Activated naive CD8-positive, alpha-beta T cell treated with anti-CD3 and anti-CD28 coated beads, Interleukin-2, amount 10 ng/mL, durations not matched to agents 7 days and 5 days (primary cell): ENCODE measurements at places on chromosomes 16 and 17.

DNA sequence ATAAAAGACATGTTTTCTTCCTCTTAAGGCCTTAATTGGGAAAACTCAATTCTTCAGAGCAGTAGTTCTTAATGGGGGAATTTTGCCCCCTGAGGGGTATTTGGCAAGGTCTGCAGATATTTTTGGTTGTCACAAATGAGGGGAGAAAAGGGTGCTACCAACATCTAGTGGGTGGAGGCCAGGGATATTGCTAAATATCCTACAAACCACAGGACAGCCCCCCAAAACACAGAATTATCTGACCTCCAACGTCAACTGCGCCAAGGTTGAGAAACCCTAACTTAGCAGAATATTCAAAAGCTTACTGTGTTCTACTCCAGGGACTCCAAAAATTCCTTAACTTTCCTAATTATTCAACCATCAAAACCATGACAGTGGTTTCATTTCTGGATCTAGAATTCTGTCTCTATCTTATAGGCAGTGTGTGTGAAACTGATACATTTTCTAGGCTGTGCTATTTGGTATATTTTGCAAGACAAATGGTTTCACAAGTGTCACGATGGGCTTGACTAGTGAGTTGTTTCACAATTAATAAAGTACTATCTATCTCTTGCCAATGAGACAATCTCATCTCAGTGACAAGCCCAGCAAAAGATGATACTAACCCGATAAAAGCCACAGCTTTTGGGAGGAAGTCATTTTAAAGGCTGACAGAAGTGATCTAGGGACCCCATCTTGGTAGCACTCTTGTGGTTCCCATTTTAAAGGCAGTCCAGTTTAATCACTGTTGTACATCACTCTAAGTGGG is 14.7 kb downstream of the TXNDC11 start:
- DNase-seq = no peak

DNA sequence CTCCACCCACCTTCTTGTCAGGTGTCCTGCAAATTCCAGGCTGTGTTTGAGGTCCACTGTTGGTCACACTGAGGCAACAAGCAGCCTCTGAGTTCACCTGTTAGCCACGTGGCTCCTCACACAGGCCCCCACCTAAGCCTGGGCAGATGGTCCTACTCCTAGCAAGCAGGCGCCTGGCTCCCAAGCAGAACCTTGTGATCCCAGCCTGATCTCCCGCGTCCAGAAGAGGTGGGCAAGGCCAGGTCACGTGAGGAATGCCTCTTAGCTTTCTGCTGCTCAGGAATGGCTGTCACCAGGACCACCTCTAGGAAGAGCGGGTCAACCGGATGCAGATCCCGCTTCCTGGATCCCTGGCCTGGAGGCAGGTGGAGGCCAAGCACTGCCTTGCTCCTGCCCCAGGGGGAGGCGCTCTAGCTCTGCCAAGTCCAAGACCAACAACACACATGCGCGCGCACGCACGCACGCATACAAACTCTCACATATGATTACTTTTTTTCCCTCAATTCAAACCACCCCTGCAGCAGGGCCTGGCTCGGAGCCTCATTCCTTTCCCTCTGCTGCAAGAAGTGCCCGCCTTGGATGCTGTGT is 9.5 kb downstream of the CYB561 start:
- no peak for DNase-seq

DNA sequence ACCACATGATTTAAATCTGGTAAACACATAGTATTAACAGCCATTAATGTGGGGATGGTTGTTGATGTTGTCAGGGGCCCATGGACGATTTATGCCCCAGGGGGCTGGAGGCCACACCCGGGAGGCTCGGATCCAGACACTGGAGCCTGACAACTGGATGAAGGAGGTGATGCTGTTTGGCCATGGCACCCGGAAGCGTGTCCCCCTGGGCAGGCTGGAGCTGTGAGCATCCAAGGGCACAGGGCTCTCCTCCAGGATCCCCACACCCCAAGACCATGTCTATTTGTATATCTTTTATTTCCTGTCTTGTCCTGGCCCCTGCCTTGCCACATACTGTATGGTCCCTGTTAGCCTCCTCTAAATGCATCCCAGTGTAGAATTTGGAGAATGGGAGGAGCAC is 4.6 kb downstream of the RSAD1 start:
- DNase-seq = no peak

GRCh38 chr16:85401917-85402766 is 211.0 kb upstream of the GSE1 start:
- peak; percentile 25 for DNase-seq

GRCh38 chr16:8921347-8921984 is 39.3 kb downstream of the LITAFD start:
- DNase-seq = no peak

- DNase-seq = no peak
Measured at GRCh38 chr16:65624666-65625065, 502.8 kb upstream of the CDH11 start.

DNA sequence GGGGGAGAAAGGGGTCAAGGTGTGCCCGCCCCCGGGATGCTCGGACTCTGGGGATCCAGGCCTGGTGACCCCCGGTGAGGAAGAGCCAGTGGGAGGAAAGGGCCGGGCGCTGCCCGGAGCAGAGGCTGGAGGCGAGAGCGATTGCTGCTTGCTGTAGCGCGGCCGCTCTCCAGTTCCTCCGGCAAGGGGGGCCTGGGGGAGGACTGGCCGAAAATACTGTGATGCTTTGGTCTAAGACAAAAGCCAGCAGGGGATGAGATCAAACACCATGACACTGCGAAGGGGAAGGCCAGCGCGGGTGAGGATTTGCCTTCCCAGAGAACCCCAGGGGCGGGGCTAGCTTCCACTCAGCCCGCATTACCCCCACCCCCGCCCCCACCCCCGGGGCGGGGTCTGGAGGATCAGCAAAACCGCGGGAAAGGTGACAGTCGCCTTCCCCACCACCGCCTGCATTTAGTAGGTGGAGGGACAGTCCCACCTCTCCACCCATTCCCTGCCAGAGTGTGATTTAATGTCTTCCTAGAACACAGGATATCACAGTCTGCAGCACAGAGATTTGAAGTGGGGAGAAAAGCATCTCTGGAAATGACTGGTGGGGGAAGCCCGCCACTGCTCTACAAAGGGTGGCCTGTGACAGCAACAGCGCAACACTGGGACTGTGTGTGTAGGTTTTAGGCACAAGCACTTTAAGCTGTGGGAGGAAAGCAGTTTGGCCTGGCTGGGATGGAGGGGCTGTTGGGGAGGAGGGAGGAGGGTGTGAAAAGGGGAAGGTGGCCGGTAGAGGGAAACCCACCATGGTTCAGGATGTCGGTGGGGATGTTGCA is 25.7 kb downstream of the MRC2 start:
- DNase-seq = peak; percentile 73

- DNase-seq = no peak
Measured at GRCh38 chr17:57033296-57033695, 51.8 kb upstream of the AKAP1 start.

DNA sequence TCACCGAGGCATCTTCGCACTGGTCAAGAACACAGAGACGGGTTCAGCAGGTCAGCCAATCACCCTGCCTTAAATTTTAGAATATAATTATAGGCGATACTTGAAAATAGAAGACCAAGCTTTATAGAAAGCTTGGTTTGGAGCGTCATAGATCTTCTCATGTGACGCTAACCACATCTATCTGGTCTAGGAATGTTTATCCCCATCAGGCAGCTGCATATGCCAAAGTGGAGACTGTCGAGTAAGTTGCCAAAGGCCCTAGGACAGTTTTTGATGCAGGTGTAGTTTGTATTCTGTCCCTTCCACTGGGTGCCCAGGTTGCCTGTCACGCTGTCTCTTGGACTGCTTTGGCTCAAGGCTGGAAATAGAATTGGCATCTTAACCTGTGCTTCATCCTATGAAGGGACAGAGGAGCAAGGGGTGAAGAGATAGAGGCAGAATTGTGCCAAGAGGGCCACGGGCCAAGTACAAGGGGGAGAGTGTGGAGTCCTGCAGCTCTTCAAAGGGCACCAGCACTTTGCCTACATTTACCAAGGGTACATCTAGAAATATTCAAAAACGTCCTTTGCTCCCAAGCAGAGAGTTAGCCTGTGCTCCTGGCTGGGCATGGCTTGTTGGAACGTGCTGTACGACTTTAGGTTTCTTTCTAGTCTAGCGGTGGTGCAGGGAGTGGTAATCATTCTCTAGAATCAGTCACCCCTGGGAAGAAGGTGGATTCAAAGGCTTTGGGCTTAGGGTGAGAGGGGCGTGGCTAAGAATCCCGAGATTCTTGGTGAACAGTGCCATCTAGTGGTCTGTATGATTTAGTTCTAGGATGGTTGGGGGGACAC is 5.3 kb upstream of the WIPI1 start:
- DNase-seq = peak; percentile 61

GRCh38 chr17:27559506-27560481 is 71.2 kb upstream of the LGALS9 start:
- no peak for DNase-seq

DNA sequence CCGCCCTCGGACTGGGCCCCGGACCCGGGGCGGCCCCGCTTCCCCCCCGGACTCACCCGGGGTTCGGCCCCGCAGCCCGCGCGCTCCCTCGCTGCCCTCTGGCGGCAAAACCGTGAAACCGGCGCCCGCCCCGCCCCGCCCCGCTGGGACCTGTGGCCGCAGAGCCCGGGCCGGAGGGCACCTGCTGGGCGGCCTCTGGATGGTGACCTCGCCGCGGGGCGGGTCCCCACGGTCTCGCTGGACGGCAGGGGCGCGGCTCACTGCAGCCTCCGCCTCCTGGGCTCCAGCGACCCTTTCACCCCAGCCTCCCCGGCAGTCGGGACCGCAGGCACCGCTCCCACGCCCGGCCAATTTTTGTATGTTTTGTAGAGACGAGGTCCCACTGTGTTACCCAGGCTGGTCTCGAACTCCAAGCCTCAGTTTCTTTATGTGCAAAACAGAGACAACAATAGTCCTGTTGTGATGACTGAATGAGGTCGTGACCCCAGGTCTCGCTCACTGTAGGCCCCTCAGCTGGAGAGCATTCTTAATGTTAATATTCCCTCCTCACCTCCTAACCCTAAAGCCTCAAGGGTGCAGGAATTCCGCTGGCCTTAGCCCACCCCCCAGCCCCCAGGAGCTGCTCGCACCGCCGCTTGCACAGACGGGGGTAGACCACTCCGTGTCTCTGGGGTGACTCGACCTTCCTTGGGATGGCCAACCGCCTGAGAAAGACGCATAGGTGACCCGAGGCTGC is 33.7 kb upstream of the RPH3AL start:
- DNase-seq = peak; percentile 80

DNA sequence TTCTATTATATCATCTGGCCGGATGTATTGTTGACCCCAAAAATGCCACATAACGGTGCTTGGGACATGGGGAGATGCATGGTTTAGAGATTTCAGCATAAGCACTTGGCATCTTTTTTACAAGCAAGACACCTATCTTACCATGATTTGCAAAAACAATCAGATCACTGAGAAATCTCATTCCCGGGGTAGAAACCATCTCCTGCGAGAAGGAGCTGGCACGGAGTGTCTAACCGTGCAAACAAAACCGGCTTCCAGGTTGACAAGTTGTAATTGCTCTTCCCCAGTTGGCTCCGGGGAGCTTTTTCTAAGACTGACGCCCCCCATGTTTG is 1.0 kb downstream of the SLC16A6 start:
- DNase-seq = no peak

DNA sequence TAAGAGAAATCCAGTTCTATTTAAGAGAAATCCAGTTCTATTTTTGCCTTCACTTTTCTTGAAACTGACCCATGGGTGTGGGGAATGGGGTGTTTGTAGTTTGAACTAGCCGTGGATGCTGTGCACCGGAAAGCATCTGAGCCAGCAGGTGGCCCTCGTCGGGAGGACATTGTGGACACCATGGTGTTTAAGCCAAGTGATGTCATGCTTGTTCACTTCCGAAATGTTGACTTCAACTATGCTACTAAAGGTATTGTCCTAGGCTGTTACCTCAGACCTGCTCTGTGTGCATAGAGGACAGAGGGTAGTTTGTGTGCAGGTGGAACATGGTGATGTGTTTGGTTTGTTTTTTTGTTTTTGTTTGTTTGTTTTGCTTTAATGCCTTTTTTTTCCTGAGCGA is 3.3 kb downstream of the ATXN2L start:
- no peak for DNase-seq

- no peak for DNase-seq
Measured at GRCh38 chr16:86362155-86362849, 148.0 kb upstream of the FOXF1 start.

DNA sequence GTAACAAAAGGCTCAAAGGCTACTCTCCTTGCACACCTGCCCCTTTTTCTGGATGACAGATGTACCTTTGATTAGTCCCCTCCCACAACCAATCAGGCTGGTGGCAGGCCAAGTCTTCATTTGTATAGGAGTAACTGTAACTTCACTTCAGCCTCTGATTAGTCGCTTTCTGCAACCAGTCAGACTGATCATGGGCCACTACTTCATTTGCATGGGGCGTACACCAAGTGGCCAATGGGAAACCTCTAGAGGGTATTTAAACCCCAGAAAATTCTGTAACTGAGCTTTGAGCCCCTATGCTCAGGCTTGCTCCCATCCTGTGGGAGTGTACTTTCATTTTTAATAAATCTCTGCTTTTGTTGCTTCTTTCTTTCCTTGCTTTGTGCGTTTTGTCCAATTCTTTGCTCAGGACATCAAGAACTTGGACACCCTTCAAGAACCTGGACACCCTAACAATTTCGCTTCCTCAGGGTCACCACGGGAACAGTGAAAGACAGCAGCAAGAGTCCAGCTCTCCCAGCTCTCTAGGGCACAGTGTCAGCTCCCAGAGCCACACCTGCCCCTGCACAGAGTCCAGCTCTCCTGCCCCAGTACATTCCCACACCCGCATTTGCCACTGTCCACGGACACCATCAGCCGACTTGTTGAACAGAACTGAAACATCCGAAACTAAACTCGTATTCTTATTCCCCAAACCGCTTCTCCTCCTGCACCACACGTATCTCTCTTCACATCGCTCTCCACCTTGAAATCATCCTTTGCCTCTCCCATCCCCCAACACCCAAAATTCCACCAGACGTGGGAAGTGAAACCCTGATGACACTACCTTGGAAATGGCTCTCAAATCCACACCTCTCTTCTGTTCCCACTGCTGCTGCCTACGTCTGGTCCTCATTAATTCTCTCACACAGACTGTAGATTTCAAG is 53.4 kb downstream of the ABCC12 start:
- DNase-seq = no peak

DNA sequence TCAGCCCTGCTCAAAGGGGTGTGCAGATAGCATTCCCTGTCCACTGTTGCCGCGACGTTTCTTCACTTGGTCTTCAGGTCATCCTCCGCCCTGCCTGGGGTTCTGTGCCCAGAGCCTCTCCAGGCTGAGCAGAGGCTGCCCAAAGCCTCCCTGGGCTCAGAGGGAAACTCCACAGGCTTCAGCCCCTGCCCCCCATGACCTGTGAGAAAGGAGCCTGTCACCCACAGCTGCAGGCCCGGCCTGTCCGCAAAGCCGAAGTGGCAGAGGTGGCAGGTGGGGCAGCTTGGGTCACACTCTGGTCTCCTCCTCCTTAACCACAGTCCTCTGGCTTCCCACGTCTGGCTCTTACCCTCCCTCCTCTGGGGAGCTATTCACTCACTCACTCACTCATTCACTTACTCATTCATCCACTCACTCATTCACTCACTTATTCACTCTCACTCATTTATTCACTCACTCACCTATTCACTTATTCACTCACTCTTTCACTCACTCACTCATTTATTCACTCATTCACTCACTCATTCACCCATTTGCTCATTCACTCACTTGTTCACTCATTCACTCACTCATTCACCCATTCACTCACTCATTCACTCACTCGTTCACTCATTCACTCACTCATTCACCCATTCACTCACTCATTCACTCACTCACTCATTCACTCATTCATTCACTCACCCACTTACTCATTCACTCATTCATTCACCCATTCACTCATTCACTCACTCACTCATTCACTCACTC is 7.1 kb upstream of the CPSF4L start:
- DNase-seq = no peak

GRCh38 chr17:78185981-78186691 is 716 bp downstream of the TK1 start:
- DNase-seq = no peak
